ENCODE measurements at places on chromosomes 2 and 18. TPM values are rescaled to one million over a fixed set of nuclear protein-coding genes. Genes with fewer than 3 reads are reported as not detected.
A peak's percentile ranks its signal among the peaks of the same experiment; 100 is the strongest.

GRCh38 chr18:69401226-69401971 is 711 bp downstream of the DOK6 start:
- peak overlapping the region; percentile 31 for H3K27ac ChIP-seq
- peaks cover 6% of the 10 kb centered on the region for H3K27me3 ChIP-seq
- peak overlapping the region; percentile 35 for H3K4me3 ChIP-seq
- H3K4me1 ChIP-seq, result no peaks in the 10 kb centered on the region

GRCh38 chr2:98743835-98744234 is 12.9 kb upstream of the MGAT4A start:
- H3K36me3 ChIP-seq, result no peaks in the 10 kb centered on the region
- DNase-seq, result no peak

DNA sequence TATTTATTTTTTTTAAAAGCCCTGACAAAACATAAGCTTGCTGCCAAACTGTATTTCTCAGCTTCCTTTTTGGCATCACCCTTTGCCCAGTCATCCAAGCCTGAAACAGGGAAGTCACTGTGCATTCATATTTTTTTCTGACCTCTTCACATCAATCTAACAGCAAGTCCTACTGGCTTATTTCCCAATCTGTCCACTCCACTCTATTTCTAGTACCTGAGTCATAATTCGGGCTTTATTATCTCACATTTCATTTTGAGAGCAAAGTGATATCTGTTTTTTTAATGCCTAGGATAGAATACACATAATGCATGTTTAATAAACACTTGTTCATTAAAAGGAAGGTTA is 5.1 kb downstream of the HNMT start:
- H3K27me3 ChIP-seq, result no peaks in the 10 kb centered on the region
- H3K4me1 ChIP-seq, result no peaks in the 10 kb centered on the region
- H3K36me3 ChIP-seq, result no peaks in the 10 kb centered on the region

GRCh38 chr2:171595896-171596295 is 73.6 kb downstream of the CYBRD1 start:
- H3K4me3 ChIP-seq, result no peak overlapping the region
- H3K27me3 ChIP-seq, result no peaks in the 10 kb centered on the region
- DNase-seq, result no peak
- H3K4me1 ChIP-seq, result no peaks in the 10 kb centered on the region
- H3K27ac ChIP-seq, result no peak overlapping the region

The ANKRD62 gene
- total RNA-seq, result 4.3 TPM

DNA sequence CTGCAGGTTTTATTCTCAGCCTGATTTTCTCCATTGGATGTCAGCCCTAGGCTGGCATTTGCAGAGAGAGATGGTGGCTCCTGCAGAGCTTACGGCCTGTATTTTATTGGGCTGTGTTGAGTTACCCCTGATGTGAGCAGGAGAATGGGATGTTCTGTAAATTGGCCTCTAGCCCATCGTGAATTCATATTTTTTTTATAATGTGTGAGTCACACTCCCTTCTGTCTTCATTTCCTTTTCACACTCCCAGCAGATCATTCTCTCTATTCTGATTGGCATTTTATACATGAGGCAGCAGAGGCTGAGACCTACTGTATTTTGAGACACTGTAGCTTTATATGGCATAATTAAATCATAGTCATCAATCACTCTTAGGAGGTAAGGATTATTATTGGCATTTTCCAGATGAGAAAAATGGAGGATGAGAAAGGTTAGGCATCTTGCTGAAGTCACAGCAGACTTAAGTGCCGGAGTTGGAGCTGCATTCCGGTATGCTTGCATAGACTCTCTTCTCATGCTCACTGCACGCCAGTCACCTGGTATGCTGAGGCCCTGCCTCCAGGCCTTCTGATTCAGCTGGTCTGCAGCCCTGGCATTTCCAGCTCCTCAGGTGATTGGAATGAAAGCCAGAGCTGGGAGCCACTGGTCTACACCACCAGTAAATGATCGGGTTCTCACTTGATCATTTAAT is 142.4 kb downstream of the NEDD4L start:
- H3K4me3 ChIP-seq, result no peak overlapping the region
- no peaks in the 10 kb centered on the region for H3K36me3 ChIP-seq
- peak; percentile 28 for DNase-seq
- no peaks in the 10 kb centered on the region for H3K27me3 ChIP-seq
- H3K27ac ChIP-seq, result peak overlapping the region; percentile 1
- H3K4me1 ChIP-seq, result peaks cover 27% of the 10 kb centered on the region

GRCh38 chr2:119476301-119477112 is 44.9 kb downstream of the TMEM37 start:
- peak; percentile 17 for DNase-seq
- no peak overlapping the region for H3K4me3 ChIP-seq
- no peak overlapping the region for H3K27ac ChIP-seq
- no peaks in the 10 kb centered on the region for H3K36me3 ChIP-seq

- H3K4me1 ChIP-seq, result peaks cover 4% of the 10 kb centered on the region
- no peak for DNase-seq
- no peak overlapping the region for H3K27ac ChIP-seq
- H3K27me3 ChIP-seq, result no peaks in the 10 kb centered on the region
- H3K4me3 ChIP-seq, result no peak overlapping the region
- no peaks in the 10 kb centered on the region for H3K36me3 ChIP-seq
These were observed 133.9 kb downstream of the TTC32 start for GRCh38 chr2:19767899-19768298.

- H3K4me1 ChIP-seq, result no peaks in the 10 kb centered on the region
- H3K36me3 ChIP-seq, result no peaks in the 10 kb centered on the region
- H3K27ac ChIP-seq, result no peak overlapping the region
- no peaks in the 10 kb centered on the region for H3K27me3 ChIP-seq
These were observed 1239.1 kb downstream of the LRP1B start for GRCh38 chr2:140891614-140892212.

GRCh38 chr2:62071126-62071598 is 124.8 kb upstream of the B3GNT2 start:
- H3K36me3 ChIP-seq, result no peaks in the 10 kb centered on the region
- no peak for DNase-seq
- no peak overlapping the region for H3K4me3 ChIP-seq
- H3K27me3 ChIP-seq, result no peaks in the 10 kb centered on the region
- H3K27ac ChIP-seq, result no peak overlapping the region
- no peaks in the 10 kb centered on the region for H3K4me1 ChIP-seq

The COLEC11 gene
- total RNA-seq, result 10.5 TPM

- no peaks in the 10 kb centered on the region for H3K4me1 ChIP-seq
- H3K4me3 ChIP-seq, result no peak overlapping the region
- H3K27me3 ChIP-seq, result no peaks in the 10 kb centered on the region
- no peak overlapping the region for H3K27ac ChIP-seq
- no peak for DNase-seq
- no peaks in the 10 kb centered on the region for H3K36me3 ChIP-seq
These were observed 1003.2 kb downstream of the TDRD15 start for GRCh38 chr2:22126978-22127377.

DNA sequence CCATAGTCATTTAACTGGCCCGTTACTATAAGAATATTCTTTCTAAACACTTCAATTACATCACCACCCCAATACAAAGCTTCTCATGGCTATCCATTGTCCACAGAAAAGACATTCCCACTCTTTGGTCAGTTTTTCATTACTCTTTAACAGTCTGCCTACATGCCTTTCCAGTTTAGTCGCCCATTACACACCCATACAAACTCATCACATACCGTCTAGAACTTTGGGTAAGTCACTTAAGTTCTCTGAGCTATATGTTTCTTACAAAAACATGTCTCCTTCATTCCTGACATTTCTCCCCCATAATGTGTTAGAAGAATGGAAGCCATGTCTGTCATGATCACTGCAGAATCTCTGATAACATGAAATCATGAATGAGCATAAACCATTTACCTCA is 108.2 kb upstream of the STK17B start:
- no peak for DNase-seq
- H3K4me1 ChIP-seq, result no peaks in the 10 kb centered on the region
- H3K27ac ChIP-seq, result no peak overlapping the region
- no peaks in the 10 kb centered on the region for H3K36me3 ChIP-seq
- no peaks in the 10 kb centered on the region for H3K27me3 ChIP-seq

GRCh38 chr2:203352604-203353255 is 24.5 kb downstream of the ABI2 start:
- H3K27me3 ChIP-seq, result no peaks in the 10 kb centered on the region
- no peak for DNase-seq
- no peaks in the 10 kb centered on the region for H3K4me1 ChIP-seq
- H3K4me3 ChIP-seq, result no peak overlapping the region
- no peaks in the 10 kb centered on the region for H3K36me3 ChIP-seq

DNA sequence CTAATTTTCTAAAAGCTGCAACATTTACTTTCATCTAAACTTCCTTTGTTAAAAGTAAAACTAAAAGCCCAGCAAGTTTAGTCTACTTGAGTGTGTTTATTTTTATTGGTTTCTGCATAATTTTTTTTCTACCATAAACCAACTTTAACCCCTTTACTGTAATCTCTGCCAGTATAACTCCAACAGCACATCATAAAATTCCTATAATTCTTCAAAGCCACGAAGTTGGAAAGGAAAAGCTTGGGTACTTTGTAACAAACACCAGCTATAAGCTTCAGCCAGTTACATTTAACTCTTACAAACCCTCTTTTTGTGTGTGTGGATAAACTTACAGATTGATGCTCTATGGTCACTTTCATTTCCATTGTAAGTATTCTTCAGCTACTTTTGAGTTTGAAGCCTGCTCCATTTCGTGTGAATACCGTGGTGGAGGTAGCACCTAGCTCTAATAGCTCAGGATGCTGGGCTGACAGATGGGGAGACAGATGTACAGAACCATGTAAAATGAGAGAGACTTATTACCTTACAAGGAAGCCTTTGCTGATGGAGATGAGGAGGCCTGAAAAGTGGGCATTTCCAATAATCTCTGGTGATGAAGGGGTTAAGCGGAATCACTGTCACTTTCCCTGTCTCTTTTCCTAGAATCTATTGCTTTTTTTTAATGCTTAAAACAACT is 42.5 kb downstream of the ZEB2 start:
- H3K4me1 ChIP-seq, result no peaks in the 10 kb centered on the region
- DNase-seq, result no peak
- H3K36me3 ChIP-seq, result no peaks in the 10 kb centered on the region
- H3K27me3 ChIP-seq, result no peaks in the 10 kb centered on the region

- no peak overlapping the region for H3K27ac ChIP-seq
- DNase-seq, result no peak
- no peaks in the 10 kb centered on the region for H3K27me3 ChIP-seq
- no peak overlapping the region for H3K4me3 ChIP-seq
These were observed 49.2 kb upstream of the GPR155 start for GRCh38 chr2:174535757-174536703.

DNA sequence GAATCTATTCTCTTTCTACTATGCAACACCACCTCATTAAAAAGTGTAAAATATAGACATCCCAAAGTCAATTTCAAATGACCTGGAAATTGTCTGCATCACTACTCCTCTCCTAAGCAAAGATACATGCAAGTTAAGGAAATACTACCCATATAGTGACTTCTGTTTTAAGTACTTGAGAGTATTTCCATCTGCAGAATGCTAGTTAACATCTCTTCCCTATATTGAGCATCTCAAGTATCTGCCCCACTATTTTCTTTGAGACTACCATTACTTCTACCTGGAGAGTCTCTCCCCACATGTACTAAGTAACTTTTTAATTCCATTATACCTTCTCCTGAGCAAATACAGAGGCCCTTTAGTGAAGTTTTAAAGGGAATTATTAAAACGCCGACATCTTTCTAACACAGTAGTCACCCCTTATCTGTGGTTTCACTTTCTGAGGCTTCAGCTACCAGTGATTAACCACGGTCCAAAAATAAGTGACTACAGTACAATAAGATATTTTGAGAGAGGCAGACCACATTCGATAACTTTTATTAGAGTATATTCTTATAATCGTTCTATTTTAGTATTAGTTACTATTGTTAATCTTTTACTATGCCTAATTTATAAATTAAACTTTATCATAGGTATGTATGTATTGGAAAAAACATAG is 21.8 kb downstream of the CWC22 start:
- DNase-seq, result no peak
- no peaks in the 10 kb centered on the region for H3K36me3 ChIP-seq
- H3K27ac ChIP-seq, result no peak overlapping the region
- no peaks in the 10 kb centered on the region for H3K27me3 ChIP-seq
- no peak overlapping the region for H3K4me3 ChIP-seq
- no peaks in the 10 kb centered on the region for H3K4me1 ChIP-seq
